ENCODE measurements at places on chromosomes 11 and 22. TPM values are rescaled to one million over a fixed set of nuclear protein-coding genes. Genes with fewer than 3 reads are reported as not detected.

GPR83 gene
- 0.44 TPM for total RNA-seq

TUBA8 gene
- total RNA-seq: 183 TPM

MYO7A gene
- total RNA-seq: 2.7 TPM

TBX10 gene
- not detected for total RNA-seq

DPAGT1 gene
- 32.4 TPM for total RNA-seq

OR5T3 gene
- total RNA-seq: not detected
